ENCODE measurements at places on chromosomes 2 and 18. TPM values are rescaled to one million over a fixed set of nuclear protein-coding genes. Genes with fewer than 3 reads are reported as not detected.

DNA sequence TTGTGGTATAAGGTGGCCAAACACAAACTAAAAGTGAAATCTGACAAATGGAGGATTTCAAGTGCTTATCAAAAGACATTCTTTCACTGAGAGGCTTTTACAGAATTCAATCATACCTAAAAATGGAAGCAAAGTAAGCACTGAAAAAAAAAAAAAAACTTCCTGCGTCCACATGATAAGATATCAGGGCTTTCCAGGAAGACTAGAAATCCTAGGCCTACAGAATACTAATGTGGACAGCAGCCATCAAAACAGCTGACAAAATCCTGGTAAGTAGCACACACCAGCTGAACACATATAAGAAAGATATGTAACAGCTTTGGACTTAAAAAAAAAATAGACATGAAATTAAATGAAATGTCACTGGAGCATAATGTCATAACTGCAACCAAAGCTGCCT is 178.2 kb downstream of the SUCLG1 start:
- DNase-seq: no peak

Gene VIT
- total RNA-seq: not detected

Gene POTEC
- not detected for total RNA-seq

- DNase-seq: no peak
These were observed 329.3 kb downstream of the C1D start for GRCh38 chr2:67733517-67733916.

DNA sequence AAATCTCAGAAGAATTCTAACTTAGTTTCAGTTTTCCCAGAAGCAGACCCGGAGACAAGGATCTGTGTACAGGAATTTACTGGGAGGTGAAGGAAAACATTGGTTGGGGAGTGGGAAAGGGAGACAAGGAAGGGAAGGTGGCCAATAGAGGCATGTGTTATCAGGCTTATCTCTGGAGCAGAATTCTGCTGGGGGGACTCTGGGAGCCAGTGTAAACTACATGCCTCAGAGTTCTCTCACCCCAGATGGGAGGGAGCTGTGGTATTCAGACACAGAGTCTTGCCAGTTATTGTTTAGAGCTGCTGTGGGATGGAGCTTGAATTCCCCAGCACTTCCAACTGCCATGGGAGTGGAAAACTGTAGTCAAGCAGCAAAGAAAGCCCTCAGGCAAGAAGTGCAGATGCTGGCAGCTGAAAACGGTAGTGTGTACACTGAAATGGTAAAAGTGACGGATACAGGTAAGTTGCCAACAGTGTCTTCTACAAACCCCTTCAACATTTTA is 19.0 kb downstream of the DNPEP start:
- no peak for DNase-seq

Gene REG1B
- total RNA-seq: not detected

Gene ALK
- not detected for total RNA-seq

DNA sequence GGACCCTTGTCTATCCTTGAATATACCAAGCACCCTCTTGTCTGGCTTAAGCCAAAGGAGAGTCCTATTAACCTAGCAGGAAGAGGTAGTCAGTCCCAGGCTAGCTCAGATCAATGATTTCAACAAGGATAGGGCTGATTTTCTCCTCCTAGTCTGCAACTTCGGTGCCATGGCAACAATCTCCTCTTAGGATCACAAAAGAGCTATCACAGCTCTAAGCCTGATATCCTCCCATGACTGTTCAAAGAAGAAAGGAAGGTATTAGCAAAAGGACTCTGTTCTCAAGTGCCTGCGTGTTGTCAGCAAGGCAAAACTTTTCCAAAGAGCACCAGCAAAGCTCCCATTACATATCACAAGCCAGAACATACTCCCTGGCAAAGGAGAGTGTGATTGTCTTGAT is 58.7 kb upstream of the DDX18 start:
- no peak for DNase-seq

DNA sequence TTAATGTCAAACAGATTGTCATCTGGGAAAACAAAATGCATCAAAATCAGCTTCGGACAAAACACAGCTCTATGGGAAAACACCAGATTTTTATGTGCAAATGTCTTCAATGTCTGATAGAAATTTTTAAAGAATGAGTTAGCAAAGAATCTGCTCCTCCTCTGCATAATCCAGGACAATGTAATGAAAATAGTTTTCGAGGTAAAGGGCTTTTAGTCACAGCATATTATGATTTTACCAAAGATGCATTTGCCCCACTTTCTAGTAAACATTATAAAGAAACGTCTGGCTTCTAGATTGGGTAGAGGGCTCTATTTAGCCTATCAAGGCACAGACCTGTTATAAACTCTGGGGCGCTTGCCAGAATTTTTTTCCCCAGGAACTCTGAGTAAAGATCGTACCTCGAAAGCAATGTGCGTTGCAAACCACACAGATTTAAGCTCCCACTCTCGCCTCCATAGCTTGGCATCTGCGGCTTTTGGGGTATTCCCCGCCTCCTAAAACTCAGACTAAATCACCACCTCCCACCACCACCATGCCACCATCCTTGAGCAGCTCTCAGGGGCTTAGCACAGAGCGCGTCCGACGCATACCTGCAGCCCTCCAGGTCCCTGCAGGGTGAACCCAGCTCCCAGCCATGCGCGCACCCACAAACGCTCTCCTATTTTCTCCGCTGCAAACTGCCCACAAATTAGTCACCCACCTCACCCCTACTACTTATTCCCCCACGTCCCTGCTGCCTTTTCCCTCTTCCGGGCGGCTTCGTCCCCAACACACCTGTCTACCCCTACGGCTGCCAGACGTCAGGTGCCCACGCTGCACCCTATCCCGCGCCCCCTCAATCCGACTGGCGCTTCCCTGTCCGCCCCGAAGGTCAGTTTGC is 829 bp downstream of the ACVR1C start:
- peak; percentile 46 for DNase-seq

All from activated naive CD8-positive, alpha-beta T cell treated with anti-CD3 and anti-CD28 coated beads for 36 hours (primary cell).